ENCODE measurements at places on chromosomes 12 and 14.

GRCh38 chr12:65454115-65454787 is 175.8 kb downstream of the MSRB3 start:
- no peak for ATAC-seq

DNA sequence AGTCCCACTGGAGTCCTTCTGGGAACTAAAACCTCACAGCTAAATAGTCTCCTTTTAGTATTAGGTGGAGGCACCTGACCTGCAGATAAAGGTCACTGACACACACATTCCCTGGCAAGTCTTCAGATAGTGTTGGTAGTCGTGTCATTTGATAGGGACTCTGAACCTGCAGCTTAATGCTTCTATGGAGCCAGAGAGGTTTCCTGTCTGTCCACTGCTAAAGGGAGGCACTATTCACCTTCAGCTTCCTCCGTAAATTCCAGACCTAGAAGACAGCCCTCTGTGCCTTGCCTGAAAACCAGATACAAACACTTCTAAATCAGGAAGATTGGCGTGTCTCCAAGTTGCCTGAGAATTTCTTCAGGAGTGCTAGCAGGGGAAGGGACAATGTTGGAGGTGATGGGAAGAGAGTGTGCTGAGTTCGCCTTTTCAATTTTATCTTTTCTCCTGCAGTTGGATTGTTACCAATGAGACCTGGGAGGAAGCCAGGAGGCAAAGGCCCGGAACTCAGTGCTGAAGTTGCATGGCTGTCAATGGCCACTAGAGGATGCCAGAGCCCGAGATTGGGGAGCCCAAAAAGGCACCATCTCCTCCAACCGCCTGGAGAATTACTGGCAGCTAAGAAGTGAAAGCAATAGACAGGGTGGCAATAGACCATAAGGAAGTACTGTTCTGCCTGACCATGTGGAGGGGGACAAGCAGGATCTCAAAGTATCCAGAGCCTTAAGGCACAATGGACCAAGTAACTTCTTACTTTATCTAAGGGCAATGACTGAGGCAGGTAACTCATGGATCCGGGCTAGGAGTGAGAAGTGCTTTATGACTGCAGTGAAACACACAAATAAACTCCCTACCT is 81.6 kb upstream of the SCAF11 start:
- peak; percentile 97 for ATAC-seq

DNA sequence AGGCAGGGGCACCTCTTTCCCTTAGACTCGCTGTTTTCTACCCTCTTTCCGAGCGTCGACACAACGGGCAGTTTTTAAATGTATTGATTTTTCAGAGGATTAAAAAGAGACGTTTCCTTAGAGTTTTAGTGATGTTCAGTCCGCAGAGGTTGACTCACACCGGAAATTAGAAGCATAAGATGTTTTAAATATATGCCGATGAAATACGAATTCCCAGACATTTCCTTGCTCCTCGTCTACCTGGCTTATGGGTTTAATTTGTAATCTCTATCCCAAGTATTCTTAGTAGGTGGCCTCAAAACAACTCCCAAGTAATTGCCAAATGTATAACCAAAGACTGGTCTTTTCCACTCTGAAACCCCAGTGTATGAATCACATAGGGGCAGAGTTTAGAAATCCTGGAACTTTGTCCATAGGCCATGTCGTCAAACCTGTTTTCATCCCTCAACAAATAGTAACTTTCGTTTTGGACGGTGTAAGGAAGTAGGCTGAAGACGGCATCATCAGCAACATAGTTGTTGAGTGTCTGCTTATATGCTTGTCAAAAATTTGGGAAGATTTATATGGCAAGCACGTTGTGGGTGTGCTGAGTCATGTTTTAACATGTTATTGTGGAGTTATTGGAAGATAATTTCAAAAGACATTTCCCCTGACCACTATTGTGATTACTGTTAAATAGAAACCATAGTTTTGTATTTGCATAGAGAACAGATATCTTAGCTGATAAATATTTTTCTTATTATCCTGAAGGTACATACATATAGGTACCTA is 824 bp downstream of the TBK1 start:
- ATAC-seq: peak; percentile 64

- ATAC-seq: no peak
Observed at GRCh38 chr12:90245391-90245790, 536.8 kb upstream of the ATP2B1 start.

DNA sequence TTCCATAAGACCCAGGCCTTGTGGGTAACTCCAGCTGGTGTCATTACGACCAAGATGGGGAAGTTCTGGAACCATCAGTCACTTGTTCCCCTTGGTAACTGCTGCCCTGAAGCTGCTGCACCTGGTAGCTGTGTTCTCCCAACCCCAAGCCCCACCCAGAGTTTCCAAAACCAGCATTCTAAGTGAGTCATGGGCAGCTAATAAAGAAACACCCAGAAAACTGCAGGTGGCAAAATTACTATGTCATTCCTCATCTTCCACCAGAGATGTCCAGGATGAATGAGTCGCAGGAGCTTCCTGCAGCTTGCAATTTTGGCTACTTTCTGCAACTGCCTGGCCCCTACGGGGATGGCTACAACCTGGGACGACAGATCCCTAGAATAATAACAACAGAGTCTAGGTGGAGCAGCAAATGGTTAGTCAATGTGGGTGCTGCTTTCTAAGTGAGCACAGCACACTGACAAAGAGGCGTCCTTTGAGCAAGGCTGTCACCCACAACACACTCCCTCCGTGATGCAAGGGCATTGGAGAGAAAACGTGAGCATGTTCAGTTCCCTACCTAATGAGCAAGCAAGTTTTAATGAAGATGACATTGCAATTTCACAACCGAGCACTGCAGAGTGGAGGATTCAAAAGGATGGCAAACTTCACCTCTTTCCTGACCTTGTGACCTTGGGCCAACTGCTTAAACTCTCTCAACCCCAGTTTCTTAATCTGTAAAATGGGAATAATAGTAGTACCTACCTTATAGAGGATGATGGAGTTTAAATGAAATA is 301.4 kb upstream of the NOS1 start:
- no peak for ATAC-seq

DNA sequence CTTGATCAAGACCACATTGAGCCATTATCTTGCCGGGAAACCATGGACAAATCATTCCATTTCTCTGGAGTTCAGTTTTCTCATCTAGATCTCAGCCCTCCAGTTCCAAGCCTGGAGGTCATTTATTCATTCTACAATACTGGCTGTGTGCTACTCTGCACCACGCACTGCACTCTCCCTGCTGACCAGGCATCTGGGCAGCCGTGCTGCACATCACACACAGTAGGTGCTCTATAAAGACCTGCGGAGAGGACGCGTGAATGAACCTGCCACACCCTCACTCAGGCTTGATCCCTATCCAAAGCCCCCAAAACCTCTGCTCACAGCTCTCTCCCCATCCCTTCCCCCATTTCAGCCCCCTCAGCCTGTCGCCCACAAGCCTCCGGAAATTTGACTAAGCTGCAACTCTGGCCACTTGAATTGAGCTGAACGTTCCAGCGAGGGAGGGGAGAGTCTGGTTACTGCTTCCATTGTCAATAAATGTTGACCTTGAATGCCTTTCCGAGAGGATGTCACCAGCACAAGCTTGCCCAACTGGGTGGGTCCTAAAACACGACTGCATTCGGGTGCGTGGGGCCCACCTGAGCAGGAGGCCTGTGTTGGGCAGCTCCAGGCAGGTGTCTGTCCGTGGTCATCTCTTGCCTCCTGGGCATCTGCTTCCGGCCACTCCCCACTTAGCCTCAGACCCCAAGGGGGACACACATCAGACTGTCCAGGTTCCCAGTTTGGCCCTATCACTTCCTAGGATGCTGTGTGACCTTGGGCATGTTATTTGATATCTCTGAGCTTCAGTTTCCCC is 17.8 kb downstream of the FAIM2 start:
- no peak for ATAC-seq

- ATAC-seq: no peak
Observed at GRCh38 chr14:44657696-44658388, 150.8 kb upstream of the FSCB start.

- no peak for ATAC-seq
Observed at GRCh38 chr12:122327494-122328385, 61.4 kb upstream of the VPS33A start.

GRCh38 chr14:88346048-88346639 is 23.1 kb upstream of the KCNK10 start:
- no peak for ATAC-seq

DNA sequence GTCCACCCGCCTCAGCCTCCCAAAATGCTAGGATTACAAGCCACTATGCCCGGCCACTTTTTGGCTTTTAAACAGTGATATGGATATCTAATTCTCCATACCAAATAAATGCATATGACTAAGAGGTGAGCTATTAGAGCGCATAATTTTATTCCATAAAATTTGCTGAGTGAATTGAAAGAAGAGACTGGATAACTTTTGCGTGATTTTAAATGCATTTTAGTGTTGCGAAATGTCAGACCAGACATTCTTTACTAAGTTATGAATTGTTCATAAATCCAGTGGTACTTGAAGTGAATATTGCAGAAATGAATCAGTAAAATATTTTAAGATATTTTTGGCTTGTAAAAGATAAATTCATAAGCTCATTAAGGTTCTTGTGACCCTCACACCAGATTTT is 50.9 kb upstream of the DIP2B start:
- ATAC-seq: no peak

GRCh38 chr14:94401083-94401482 is 12.7 kb upstream of the SERPINA1 start:
- ATAC-seq: peak; percentile 68

DNA sequence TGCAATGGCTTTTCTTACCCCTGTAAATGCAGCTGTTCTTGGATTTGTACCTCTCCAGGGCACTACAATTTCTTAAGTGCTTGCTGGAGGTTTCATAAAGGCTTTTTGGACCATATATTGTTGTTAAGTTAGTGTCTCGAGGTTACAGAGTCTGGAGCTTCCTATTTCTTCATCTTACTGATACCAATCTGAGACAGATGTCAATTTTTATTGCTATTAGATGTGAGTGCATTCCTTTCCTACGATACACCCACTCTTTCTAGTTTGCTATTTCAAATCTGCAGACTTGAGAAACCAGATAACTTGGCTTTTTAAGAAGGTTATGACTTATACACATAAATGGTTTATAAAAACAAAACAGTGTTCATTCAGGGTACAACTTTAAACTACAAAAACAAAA is 2.1 kb downstream of the NOXRED1 start:
- no peak for ATAC-seq

Data from SK-N-SH treated with all-trans-retinoic acid at 6 μM for 48 hours (cell line).